Amygdala (tissue), 56 donors: ENCODE measurements at places on chromosomes 3 and 15.

DNA sequence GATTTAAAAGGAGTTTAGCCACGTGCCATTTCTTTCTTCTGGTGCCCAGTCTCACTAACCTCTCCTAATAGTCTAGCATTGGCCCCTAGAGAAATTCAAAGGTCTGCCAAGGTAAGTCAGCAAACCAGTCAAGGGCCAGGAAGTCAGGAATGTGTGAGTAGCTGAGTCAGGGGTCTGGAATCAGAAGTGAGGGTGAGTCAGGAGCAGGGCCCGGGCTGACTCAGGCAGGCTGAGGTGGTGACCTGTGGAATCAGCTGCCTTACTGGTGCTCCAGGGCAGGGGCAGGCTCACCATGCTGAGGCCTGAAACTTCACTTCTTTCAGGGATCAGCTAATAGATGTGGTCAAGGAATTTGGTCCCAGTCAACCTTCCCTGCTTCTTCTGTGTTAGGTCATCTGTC is 105.8 kb upstream of the MYZAP start:
- DNase-seq, result no peak

- no peak for DNase-seq
Measured at GRCh38 chr15:48784756-48785155, 26.1 kb downstream of the CEP152 start.

GRCh38 chr3:150793641-150794040 is 30.7 kb upstream of the SIAH2 start:
- no peak for DNase-seq

DNA sequence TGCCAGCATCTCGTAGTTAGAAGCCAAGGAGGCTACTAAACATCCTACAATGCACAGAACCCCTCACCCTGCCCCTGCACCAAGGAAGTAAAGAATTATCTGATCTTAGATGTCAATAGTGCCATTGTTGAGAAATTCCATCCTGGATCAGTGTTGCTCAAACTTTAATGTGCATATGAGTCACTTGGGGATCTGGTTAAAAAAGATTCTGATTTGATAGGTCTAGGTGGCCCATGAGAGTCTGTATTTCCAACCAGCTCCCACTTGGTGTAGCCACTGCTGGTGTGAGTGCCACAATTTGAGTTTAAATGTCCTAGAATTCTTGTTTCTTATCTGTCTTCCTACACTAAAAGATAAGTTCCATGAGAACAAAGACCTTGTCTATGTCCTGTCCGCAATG is 43.7 kb downstream of the TMEM45A start:
- DNase-seq, result no peak
